RPMI7951 (cell line): ENCODE measurements at places on chromosomes 7 and 10.

- no peak for DNase-seq
Measured at GRCh38 chr7:71574153-71574860, 442.4 kb downstream of the GALNT17 start.

DNA sequence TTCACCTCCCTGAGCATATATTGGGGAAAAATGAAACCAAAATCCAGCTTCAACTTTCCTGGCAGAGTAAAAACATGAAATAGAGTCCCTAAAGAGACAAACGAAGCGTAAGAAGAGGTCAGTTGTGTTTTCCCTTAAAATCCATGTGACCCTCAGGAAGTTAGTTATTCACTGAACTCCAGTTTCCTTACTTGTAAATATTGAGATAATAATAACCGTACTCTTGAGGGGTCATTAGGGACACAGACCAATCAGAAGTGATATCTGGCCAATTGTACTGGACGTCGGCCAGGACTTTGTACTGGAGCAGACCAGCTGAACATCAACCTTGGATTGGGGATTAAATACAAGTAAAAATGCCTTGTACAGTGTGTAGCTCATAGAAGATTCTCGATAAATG, 167.0 kb downstream of the GATA3 start:
- no peak for DNase-seq

- no peak for DNase-seq
Measured at GRCh38 chr7:55198634-55199392, 166.3 kb upstream of the LANCL2 start.

DNA sequence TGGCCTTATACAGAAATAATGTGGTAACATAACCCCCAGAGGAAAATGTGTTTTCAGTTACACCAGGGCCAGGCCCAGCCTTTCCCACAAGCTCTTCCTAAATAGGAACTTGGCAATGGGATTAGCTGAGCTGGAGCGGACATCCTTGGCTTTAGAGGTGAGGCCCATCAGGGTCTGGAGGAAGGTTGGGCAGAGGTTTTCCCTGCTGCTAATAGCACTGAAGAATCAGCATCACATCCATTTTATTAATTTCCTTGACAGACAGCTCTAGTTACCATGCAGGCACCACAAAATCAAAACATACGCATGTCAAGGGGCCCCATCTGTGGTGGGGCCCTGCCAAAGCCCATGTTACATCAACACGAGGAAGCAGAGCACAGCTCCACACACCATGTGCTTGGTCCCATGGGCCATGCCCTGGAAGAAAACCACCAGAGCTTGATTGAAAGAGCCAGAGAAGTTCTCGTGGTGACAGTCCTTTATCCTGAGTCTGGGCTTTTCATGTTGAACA, 566.6 kb downstream of the KCNMA1 start:
- no peak for DNase-seq

GRCh38 chr10:99124376-99124775, 111.3 kb downstream of the HPSE2 start:
- DNase-seq: no peak
